HTR-8/SVneo (cell line): ENCODE measurements at places on chromosomes 13 and 19.
A peak's percentile ranks its signal among the peaks of the same experiment; 100 is the strongest.

- DNase-seq, result no peak
Measured at GRCh38 chr13:102132777-102133295, 269.0 kb downstream of the FGF14 start.

- DNase-seq, result no peak
Measured at GRCh38 chr13:98221234-98221633, 44.2 kb upstream of the RNF113B start.

DNA sequence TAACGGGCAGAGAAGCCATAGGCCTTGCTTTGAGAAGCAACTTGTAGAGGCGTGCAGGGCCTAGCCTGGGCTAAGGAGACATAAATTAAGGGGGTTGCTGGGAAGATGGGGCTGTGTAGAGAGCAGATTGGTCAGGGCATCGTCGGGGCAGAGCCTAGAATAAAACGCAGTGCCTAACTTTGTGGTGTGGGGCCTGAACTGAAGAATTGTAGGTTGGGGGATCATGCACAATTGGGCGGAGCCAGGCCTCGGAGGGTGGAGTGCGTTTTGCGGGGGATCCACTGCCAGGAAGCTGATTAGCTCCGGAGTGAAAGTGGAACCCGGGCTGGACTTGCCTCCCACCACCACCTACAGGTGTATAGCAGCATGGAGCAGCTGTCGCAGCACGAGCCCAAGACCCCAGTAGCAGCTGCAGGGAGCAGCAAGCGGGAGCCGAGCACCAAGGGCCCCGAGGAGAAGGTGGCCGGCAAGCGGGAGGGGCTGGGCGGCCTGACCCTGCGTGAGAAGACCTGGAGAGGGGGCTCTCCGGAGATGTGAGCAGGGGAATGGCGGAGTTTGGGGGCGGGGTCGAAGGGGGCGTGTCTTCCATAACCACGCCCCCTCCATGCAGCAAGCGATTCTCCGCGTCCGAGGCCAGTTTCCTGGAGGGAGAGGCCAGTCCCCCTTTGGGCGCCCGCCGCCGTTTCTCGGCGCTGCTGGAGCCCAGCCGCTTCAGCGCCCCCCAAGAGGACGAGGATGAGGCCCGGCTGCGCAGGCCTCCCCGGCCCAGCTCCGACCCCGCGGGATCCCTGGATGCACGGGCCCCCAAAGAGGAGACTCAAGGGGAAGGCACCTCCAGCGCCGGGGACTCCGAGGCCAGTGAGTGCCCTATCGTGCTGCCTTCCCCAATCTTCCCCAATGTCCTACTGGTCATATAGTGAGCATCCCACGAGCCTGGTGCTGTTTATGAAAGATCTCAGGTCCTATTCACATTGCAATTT, 13.8 kb downstream of the DNASE2 start:
- peak; percentile 73 for DNase-seq

- no peak for DNase-seq
Measured at GRCh38 chr13:24788538-24788937, 24.6 kb downstream of the RNF17 start.

GRCh38 chr13:20945952-20946383, 43.4 kb upstream of the XPO4 start:
- DNase-seq, result no peak

GRCh38 chr19:40237791-40238190, 11.3 kb upstream of the CCNP start:
- no peak for DNase-seq

- no peak for DNase-seq
Measured at GRCh38 chr13:85567909-85568308, 231.3 kb downstream of the SLITRK6 start.

- peak; percentile 19 for DNase-seq
Measured at GRCh38 chr13:104385404-104385803, 1319.2 kb upstream of the SLC10A2 start.

DNA sequence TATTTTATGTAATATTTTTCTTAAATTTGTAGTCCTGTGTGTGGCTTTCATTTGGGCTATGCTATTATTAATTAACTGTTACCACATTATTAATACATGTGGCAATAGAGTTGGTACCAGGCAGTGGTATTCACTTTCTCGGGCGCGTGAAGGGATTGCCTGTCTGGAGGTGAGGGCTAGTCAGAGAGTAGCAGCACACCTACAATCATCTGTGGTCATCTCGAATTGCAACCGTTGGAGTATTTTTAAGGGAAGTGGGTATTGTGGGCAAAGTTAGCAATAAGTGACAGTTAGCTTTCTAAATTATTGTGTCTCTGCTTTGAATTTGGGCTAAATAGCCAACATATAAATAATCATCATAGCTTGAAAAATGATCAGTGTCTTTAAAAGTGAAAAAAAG, 20.0 kb upstream of the GPR18 start:
- DNase-seq, result no peak

- DNase-seq, result peak; percentile 78
Measured at GRCh38 chr19:13839130-13839937, 37.6 kb upstream of the NANOS3 start.

- no peak for DNase-seq
Measured at GRCh38 chr19:4136680-4137088, 12.8 kb upstream of the MAP2K2 start.

DNA sequence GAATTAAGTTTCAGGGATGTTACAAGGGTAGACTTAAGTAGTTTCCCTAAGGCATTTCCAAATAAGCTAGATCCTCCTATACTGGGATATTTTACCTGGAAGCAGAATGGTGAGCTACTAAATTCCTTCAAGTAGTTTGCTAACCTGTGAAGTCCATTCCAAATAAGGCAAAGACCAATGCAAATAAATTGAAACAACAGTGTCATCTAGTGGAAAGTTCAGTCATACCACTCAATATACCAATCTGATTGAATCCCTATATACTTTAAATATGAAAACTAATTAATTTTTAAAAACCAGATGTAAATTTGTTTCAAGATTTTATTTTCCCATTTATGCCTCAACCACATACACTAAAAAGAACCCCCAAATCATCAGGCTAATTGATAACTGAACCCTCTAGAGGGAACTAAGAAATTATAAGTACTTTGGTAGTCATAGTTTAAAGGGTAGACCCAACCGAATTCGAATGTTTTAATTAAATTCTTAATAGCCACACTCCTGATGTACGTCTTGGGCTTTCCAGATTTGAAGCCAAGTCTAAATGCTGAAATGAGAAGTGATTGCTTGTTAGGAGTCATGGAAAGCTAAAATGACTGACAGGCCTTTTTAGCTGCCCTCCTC, 223.7 kb downstream of the TBC1D4 start:
- peak; percentile 21 for DNase-seq

GRCh38 chr13:18212873-18213272, 968.8 kb downstream of the TUBA3C start:
- DNase-seq, result no peak

GRCh38 chr13:36418022-36418805, 14.1 kb upstream of the CCNA1 start:
- DNase-seq, result no peak

DNA sequence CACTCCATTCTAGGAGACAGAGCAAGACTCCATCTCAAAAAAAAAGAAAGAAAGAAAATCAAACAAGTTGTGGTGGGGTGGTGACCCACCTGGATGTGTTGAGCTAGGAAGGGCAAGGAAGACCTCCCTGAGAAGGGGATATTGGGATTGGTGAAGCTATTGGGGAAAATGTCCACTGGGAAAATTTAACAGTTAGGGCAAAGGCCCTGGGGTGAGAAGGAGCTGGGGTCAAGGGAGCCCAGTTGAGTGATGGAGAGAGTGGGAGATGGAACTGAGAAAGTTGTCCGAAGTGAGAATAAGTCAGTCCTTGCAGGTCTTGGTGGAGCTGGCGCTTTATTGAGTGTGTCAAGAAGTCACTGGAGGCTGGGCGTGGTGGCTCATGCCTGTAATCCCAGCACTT, 5.9 kb downstream of the SERTAD3 start:
- DNase-seq, result no peak

DNA sequence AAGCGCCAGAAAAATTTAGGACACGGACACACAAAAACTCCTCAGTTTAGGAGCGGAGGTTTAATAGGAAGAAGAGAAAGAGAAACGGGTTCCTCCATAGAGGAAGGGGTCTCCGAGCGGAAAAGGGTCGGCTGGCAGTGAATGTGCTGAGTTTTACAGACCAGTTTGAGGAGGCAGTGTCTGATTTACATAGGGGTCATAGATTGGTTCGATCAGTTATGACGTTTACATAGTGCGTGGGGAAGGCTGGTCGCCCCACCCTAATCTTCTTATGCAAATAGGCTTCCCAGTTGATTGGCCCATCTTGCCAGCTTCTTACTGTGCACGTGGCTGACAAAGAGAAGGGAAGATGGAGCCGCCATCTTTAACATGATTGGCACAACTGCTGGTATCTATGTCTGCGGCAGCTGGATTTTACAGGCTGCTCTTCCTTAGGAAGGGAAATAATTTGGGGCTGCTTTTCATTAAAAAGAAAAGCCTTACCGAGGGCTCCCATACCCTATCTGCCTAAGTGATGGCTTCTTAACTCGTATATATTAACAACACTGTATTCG, 1.2 kb upstream of the ZNF225 start:
- peak; percentile 12 for DNase-seq

GRCh38 chr19:38262585-38263268, 1.6 kb upstream of the SPINT2 start:
- no peak for DNase-seq

DNA sequence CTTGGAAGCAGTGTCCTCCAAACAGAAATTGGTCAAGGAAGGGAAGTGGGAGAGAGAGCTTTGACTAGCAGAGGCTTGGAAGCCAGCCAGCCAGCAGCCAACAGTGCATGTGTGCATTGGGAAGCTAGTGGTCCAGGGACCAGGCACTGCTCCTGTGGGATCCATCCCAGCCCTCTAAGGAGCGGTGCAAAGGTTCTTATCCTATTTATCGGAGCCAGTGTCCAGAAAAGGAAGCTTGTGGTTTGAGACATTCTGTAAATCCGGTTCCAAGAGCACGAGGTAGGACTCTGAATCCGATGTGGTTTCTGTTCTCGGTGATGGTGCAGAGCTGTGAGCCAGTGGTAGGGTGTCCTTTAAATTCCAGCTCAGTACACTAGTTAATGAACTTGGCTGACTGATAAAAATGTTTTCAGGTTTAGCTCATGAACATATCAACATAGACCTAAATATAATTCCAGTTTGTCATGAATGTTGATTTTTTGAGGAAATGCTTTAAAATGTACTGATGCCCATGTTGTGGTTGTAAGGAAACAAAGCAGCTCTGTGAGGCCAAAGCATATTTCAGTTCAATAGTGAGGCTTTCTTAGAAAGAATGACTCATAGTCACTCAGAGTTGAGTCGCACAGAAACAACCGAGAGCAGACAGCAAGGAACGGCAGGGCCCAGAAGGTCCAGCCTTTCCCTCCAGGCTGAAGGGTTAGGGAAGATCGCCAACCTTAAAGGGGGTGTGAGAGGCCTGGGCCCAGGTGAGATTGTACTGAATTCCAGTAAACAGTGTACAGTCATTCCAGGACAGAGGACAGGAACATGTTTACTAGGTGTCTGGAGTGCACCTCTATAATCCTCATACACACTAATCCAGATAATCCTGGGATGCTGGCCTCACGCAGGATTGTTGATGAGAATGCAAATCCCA, 21.5 kb upstream of the GARRE1 start:
- peak; percentile 68 for DNase-seq

- no peak for DNase-seq
Measured at GRCh38 chr13:60990032-60990733, 425.5 kb downstream of the PCDH20 start.

DNA sequence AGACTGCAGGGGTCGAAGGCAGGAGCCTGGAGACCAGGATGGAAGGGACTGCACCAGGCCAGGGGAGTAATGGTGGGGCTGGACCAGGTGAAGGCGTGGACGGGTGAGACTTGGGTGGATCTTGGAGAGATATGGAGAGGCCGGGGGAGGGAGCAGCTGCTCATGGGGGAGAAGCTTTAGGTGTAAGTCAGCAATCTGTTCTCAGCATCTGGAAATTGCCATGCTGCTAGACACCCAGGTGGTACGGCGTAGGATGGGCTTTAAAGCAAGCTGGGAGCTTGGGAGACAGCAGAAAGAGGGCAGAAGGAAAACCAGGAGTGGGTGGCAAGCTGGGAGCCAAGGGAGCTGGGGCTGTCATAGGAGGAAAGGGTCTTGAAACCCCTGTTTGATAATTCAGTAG, 3.0 kb downstream of the CERS4 start:
- DNase-seq, result no peak

DNA sequence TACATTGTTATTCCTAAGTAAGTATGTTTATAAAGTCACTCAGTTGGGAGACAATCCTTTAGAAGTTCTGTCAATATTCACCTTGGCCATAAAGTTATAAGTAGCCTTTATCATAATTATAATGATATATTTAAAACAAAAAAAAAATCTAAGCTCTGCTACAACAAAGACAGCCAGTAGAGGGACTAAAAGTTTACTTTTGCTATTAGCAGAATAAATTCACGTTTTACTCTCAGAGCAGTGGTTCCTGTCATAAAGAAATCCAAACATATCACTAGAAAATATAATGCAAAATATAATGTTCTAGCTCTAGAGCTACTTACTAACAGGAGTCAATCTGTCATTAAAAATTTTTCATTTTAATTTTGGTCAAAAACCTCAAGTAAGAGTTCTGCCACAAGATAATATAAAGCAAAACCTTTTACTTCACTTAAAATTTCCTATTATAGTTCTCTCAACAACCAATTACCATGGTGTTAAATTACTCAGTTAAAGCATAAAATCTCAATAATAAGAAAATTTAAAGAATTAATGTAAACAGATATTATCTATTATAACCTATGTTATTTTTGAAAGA, 17.7 kb downstream of the INTS6 start:
- DNase-seq, result peak; percentile 2

GRCh38 chr13:114328595-114328994, 14.3 kb downstream of the CHAMP1 start:
- no peak for DNase-seq

DNA sequence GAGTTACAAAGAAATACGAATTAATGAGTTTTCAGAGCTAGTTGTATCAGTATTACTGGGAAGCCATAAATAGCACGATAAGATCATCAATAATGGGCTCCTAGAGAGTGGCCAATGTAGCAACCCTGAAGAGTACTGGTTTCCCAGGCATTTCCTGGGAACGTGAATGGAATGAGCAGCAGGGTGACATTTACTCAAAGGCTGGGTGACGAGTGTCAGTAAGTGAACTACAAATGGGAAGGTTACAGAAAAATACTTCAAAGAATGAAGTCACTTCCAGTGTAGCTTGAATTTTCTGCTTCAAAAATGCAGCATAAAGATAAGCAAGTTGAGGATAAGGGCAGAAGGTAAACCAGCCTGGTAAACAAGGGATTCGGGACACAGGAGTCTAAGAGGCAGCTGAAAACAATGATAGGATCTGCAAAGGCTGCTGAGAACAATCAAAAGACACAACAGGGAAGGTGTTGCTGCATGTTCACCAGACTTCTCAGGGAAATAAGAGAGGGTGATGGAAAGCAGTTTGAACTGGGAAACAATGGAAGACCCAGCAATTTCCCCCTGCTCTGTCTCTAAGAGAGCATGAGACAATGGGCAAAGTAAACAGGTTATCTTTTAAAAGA, 48.6 kb upstream of the POSTN start:
- DNase-seq, result no peak

GRCh38 chr19:45103156-45103507, 10.2 kb downstream of the PPP1R37 start:
- DNase-seq, result no peak

DNA sequence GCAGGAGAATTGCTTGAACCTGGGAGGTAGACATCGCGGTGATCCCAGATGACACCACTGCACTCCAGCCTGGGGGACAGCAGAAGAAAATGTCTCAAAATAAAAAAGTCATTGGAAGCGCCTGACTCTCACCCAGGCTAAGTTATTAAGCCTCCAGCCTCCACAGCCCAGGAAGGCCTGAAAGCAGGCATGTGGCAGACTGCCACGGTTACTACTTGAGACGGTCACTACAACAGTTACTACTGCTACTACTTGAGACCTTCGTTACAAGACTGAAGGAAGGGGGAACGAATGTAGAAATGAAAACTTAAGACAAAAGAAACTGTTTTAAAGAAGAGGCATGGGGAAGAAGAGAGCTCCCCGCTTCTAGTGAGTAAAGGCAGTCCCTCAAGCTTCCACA, 9.6 kb downstream of the PRR22 start:
- no peak for DNase-seq
